ENCODE measurements at places on chromosomes 3 and 15.

- no peak for DNase-seq
These were observed 113.5 kb downstream of the TNIK start for GRCh38 chr3:171346582-171347300.

DNA sequence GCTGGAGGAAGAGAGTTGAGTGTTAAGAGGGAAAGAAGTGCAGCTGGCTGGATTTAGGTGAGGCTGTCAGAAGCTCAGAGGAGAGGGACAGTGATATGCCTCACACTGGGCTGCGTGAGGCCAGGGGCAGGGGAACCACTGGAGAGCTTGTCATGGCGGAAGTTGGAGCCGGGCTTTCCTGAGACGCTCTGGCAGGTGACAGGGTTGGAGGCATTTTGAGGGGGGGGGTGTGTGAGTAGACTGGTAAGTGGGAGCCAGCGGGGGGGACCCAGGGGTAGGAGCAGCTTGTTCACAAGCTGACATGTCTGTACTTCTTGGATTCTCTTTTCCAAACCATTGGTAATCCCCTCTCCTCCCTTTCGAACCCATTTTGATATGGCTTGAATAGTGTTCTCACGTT is 331.5 kb upstream of the RGMA start:
- DNase-seq, result no peak

DNA sequence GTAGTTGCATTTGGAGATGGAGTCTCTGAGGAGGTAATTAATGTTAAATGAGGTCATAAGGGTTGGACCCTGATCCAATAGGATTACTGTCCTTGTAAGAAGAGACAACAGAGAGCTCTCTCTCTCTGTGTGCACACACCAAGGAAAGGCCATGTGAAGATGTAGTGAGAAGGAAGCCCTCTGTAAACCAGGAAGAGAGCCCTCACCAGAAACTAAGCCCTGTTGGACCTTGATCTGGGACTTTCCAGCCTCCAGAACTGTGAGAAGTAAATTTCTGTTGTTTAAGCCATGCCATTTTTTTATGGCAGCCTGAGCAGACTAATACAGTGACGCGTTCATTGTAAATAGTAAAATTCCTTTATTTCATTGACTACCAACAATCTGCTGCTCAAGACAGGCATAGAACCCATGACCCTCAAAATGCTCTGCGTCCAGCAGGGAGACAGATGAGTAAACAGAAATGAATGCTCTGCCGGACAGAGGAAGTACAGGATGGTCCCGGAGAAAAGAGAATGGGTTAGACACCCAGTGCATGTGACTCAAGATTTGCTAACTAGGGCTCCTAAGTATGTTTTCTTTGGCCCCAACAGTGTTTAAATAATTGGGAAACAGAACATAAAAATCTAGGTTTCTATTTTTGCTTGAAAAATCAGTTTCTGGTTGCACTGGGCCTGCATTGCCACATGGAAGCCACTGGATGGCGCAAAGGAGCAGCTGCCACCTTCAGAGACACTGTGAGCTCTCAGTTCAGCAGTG is 37.9 kb upstream of the TNFAIP8L3 start:
- peak; percentile 56 for DNase-seq

GRCh38 chr3:108099244-108099643 is 8.4 kb upstream of the CD47 start:
- DNase-seq, result no peak

DNA sequence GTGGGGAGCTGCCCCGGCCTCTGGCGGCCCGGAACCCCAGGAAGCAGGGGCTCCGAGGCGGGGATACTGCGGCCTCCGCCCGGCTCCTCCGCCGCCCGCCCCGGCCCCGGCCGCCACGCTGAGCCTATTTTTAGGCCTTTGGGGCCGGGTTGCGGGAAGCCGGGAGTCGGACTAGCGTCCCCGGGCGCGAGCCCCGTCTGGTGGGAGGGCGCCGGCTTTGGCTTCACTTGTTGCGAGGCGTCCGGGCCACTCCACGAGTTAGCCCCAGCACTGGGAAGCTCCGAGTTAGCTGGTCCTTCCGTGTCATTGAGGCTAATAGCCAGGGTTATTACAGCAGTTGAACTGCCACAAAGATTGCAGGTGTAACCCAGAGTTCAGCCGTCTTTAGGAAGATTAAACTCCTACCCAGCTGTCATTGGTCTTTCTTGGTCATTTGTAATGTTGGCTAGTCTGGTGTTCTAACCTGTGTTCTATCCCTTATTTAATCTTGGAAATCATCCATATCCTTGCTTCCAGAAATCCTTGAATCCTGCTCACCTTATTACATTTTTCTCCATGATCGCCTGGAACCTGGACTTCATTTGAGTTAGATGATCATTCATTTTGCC is 791 bp downstream of the GYG1 start:
- DNase-seq, result peak; percentile 26

- DNase-seq, result no peak
These were observed 277.5 kb upstream of the TBL1XR1 start for GRCh38 chr3:177474652-177475355.

- DNase-seq, result no peak
These were observed 1.3 kb upstream of the TP63 start for GRCh38 chr3:189629803-189630455.

GRCh38 chr3:127598841-127599570 is 795 bp downstream of the MCM2 start:
- DNase-seq, result no peak

GRCh38 chr3:102941786-102942185 is 507.0 kb downstream of the ZPLD1 start:
- no peak for DNase-seq

- DNase-seq, result no peak
These were observed 112.5 kb downstream of the TIGIT start for GRCh38 chr3:114406286-114406685.

- peak; percentile 93 for DNase-seq
These were observed 4.2 kb upstream of the RAB8B start for GRCh38 chr15:63185206-63185605.

- no peak for DNase-seq
These were observed 194.1 kb upstream of the KCNMB2 start for GRCh38 chr3:178342111-178342510.

- no peak for DNase-seq
These were observed 1.1 kb upstream of the CDV3 start for GRCh38 chr3:133572158-133573053.

Measured in SK-MEL-5 (cell line).